Vein endothelial cell (primary cell): ENCODE measurements at places on chromosomes 6 and 20. TPM values are rescaled to one million over a fixed set of nuclear protein-coding genes. Genes with fewer than 3 reads are reported as not detected.

POM121L2 gene
- total RNA-seq, result not detected in 2 replicates

CTAGE9 gene
- not detected in 2 replicates for total RNA-seq

CHRNA4 gene
- total RNA-seq, result not detected in 2 replicates

SSTR4 gene
- total RNA-seq, result not detected in 2 replicates
